ENCODE measurements at places on chromosomes 7 and 10.
A peak's percentile ranks its signal among the peaks of the same experiment; 100 is the strongest.

GRCh38 chr10:124252097-124252715 is 158.8 kb upstream of the CHST15 start:
- no peak overlapping the region for H3K4me3 ChIP-seq
- no peaks in the 10 kb centered on the region for H3K27me3 ChIP-seq
- no peak for DNase-seq
- no peaks in the 10 kb centered on the region for H3K36me3 ChIP-seq

DNA sequence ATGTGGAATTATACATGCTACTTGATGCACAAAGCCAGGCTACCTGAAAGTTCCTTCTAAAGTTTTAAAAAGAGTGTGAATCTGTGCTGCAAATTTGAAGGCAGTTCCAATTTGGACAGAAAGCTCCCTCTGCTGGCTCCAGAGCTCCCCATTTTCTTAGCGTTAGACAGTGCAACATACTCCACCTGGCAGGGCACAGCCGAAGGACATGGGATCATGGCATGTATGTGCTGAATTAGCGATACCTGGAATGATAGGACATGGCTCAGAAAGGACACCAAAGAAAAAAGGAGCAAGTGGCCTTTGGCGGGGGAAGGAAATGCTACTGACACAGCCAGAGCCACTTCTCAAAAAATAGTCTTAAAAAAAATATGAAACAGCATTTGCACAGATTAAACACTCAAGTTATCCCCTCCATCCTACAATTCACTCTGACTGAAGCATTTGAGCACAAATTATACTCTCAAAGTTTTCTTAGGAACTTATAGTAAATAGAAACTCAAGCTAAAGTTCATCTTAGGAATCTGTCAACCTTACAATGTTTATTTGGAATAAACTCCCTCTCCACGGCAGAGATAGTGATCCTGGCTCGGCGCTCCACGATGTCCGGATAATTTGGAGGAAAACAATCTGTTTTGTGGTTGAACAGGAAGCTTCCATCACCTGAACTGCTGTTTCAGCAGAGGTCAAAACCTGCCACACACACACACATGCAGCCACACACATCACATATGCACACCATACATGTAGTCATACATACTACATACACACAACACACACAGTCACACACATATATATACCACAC is 80.0 kb downstream of the C7orf25 start:
- peak; percentile 37 for DNase-seq
- H3K4me3 ChIP-seq, result no peak overlapping the region
- no peaks in the 10 kb centered on the region for H3K27me3 ChIP-seq
- H3K4me1 ChIP-seq, result peaks cover 10% of the 10 kb centered on the region
- H3K27ac ChIP-seq, result peak overlapping the region; percentile 6

GRCh38 chr10:71598621-71599055 is 120.9 kb downstream of the C10orf105 start:
- peak overlapping the region; percentile 39 for H3K4me3 ChIP-seq
- peak overlapping the region; percentile 91 for H3K27ac ChIP-seq
- DNase-seq, result no peak
- peaks cover 11% of the 10 kb centered on the region for H3K4me1 ChIP-seq

- H3K4me1 ChIP-seq, result no peaks in the 10 kb centered on the region
- no peak overlapping the region for H3K4me3 ChIP-seq
Observed at GRCh38 chr10:127614484-127615017, 65.4 kb downstream of the NPS start.

GRCh38 chr7:112596981-112597380 is 116.2 kb downstream of the LSMEM1 start:
- H3K4me3 ChIP-seq, result no peak overlapping the region
- no peaks in the 10 kb centered on the region for H3K36me3 ChIP-seq
- H3K27me3 ChIP-seq, result no peaks in the 10 kb centered on the region
- no peak overlapping the region for H3K27ac ChIP-seq
- no peaks in the 10 kb centered on the region for H3K4me1 ChIP-seq

GRCh38 chr7:44720301-44720700 is 28.3 kb upstream of the ZMIZ2 start:
- H3K4me1 ChIP-seq, result no peaks in the 10 kb centered on the region
- no peaks in the 10 kb centered on the region for H3K36me3 ChIP-seq
- H3K27ac ChIP-seq, result no peak overlapping the region
- no peaks in the 10 kb centered on the region for H3K27me3 ChIP-seq
- no peak overlapping the region for H3K4me3 ChIP-seq

DNA sequence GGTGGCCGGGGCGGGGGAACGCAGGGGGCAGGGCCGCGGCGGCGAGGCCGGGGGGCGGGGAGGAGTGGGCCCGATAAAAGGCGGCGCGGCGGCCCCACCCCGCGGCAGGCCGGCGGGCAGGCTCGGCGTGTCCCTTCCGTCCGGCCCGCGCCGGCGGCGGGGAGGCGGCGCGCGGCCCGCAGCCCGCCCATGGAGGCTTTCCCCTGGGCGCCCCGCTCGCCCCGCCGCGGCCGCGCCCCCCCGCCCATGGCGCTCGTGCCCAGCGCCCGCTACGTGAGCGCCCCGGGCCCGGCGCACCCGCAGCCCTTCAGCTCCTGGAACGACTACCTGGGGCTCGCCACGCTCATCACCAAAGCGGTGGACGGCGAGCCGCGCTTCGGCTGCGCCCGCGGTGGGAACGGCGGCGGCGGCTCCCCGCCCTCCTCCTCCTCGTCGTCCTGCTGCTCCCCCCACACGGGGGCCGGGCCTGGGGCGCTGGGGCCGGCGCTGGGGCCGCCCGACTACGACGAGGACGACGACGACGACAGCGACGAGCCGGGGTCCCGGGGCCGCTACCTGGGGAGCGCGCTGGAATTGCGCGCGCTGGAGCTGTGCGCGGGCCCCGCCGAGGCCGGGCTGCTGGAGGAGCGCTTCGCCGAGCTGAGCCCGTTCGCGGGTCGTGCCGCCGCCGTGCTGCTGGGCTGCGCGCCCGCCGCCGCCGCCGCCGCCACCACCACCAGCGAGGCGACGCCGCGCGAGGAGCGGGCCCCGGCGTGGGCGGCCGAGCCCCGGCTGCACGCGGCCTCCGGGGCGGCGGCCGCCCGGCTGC is at the start of gene NANOS1:
TSS of gene NANOS1 (plus strand) at position 102 of the 808 bp plus-strand sequence. CDS start at position 190, 88 bp downstream.
- peaks cover 9% of the 10 kb centered on the region for H3K4me1 ChIP-seq
- H3K36me3 ChIP-seq, result no peaks in the 10 kb centered on the region
- peak within 1 kb of the TSS; percentile 67 for H3K4me3 ChIP-seq
- no peaks in the 10 kb centered on the region for H3K27me3 ChIP-seq
- DNase-seq, result no peak
- peak within 1 kb of the TSS; percentile 74 for H3K27ac ChIP-seq

DNA sequence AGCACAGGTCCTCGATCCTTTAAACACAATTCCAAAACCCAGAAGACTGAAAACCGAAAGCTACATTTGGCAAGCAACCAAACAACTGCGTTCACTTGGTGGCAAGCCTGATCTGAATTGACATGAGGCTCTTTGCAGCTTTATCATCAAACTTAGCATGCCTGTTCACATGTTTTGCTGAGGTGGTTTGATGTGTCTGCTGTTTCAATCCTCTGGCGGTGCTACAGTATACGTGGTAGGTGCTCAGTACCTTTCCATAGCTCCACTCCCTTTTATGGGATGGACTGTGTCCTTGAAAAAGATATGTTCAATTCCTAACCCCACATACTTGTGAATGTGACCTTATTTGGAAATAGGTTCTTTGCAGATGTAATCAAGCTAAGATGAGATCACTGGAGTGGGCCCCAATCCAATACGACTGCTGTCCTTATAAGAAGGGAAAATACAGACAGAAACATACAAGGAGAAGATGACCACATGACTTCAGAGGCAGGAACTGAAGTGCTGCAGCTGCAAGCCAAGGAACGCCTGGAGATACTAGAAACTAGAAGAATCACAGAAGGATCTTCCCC is 33.4 kb downstream of the CCDC6 start:
- peak overlapping the region; percentile 9 for H3K4me3 ChIP-seq
- H3K36me3 ChIP-seq, result no peaks in the 10 kb centered on the region
- DNase-seq, result peak; percentile 57
- no peaks in the 10 kb centered on the region for H3K27me3 ChIP-seq

DNA sequence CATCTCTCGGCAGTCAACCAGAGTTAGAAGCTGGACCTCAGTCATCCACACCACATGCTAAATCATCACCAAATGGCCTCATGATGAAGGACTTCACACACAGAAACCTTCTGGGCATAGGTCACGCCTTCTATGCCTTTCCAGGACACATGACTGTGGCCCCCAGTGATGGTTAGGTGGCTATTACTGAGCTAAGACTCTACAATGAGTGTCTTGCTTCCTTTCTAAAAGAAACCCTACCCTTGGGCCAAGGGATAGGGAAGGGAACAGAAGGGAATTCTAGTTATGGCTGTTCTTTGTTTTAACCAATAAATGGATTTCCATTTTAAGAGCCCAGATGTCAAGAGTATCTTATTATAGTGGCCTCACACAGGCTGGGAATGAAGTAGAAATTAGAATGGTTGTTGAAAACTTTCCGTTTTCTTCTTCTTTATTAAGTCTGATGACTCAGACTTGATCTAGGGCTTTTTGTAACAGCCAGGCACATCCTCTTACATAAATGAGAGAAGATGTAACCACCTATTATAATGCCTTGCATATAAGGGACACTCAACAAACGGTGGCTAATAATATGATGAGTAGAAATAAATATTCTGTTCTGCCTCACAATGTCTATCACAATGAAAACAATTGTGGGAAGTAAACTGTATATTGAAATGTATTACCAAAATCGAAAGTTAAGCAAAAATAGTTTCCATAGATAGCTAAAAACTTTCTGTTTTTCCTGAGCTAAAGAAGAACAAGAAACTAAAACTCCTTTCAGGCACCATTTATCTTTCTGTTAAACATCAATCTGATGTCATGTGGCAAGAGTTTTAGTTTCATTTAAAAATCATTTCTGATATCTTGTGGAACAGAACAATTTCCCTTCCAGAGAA is 62.5 kb upstream of the TOMM7 start:
- H3K4me1 ChIP-seq, result no peaks in the 10 kb centered on the region
- DNase-seq, result no peak
- H3K27me3 ChIP-seq, result no peaks in the 10 kb centered on the region
- H3K27ac ChIP-seq, result no peak overlapping the region
- no peak overlapping the region for H3K4me3 ChIP-seq
- no peaks in the 10 kb centered on the region for H3K36me3 ChIP-seq

DNA sequence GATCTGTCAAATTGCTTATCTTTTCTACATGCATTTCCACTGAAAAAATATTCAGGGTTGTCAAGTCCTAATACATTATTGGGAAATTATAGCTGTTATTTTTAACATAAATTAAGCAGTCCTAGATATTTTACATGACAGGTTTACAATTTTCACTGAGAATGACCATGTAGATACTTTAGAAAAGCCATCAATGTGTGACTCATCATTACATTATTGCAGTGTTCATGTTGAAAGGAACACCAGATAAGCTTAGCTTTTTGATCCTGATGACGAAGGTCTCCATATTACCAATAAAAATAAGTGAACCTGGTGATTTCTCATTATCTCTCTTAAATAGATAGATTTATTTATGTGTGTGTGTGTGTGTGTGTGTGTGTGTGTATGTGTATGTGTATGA is 529.5 kb upstream of the PCDH15 start:
- H3K27me3 ChIP-seq, result no peaks in the 10 kb centered on the region
- no peak for DNase-seq
- H3K4me3 ChIP-seq, result no peak overlapping the region
- no peaks in the 10 kb centered on the region for H3K36me3 ChIP-seq
- H3K4me1 ChIP-seq, result no peaks in the 10 kb centered on the region

DNA sequence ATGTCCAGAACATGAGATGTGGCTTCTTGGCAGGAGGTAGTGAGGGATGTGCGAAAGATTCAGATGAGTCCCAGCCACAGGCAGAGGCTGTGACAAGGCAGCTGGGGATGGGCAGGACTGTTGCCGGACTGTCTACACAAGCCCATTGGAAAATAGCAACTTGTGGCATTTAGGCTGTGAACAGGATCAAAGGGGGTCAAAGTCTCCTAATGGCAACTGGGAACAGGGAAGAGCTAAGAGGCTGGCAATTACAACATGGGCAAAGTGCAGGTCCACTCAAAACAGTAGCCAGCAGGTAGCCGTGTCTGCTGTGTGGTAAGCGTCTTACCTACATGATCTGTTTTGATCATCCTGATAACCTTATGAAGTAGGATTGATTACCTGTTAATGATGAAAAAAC is 254.2 kb upstream of the ZNF32 start:
- H3K27ac ChIP-seq, result no peak overlapping the region
- H3K36me3 ChIP-seq, result no peaks in the 10 kb centered on the region
- no peaks in the 10 kb centered on the region for H3K4me1 ChIP-seq
- H3K27me3 ChIP-seq, result no peaks in the 10 kb centered on the region
- H3K4me3 ChIP-seq, result no peak overlapping the region
- DNase-seq, result no peak

DNA sequence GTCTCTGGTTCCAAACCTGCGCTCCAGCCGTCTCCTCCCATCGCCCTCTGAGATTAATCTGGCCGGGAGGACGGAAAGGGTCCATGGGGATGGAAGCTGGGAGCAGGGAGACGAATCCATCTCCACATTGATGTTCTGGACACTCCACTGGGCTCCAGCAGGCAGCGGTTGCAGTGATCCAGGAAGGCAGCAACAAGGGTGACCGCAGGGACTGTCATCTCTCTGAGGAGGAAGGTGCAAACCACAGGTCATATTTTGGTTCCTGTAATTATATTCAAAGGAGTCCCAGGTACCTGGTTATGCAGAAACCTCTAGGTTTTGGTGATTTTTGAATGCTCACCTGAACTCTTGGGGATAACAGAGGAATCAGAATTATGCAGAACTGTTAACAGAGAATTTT is 54.8 kb downstream of the EVX1 start:
- H3K4me1 ChIP-seq, result no peaks in the 10 kb centered on the region
- no peaks in the 10 kb centered on the region for H3K36me3 ChIP-seq
- H3K27ac ChIP-seq, result no peak overlapping the region
- H3K27me3 ChIP-seq, result no peaks in the 10 kb centered on the region

DNA sequence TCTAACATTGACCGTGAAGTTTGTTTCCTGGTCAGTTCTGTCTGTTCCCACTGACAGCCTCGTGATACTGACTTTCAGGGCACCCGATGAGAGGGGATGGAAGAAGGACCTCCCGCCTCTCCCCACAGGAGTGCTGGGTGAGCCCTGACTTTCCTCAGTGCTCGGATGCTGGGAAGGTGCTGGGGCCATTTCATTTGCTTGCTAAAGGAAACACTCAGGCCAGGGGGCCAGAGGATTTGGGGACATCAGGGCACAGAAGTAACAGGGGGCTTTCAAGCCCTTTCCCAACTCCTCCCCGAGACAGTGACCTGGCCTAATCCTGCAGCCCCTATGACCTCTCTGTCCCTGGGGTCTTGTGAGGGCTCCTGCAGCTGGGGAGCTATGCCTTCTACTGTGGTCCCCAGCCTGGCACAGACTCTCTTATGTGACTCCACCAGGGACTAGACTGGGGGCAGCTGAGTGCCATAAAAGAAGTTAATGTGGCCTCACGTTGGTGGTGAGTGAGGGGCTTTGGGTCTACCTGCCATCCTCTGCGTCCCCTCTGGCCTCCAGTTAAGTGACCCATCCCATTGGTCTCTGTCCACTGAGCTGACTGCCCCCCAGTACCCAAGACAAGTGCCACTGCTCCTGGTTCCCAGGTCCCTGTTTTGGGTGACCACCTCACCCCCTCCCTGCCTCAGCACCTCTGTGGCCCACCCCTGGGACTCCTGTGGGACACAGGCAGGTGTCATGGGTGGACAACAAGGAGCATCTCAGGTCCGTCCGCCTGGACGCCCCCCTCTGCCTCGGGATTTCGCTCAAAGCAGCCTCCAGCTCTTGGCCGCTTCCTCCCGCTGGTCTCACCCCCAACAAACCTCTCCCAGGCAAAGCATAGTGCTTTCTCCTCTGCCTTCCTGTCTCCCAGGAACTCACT is 33.4 kb upstream of the HSPA12A start:
- no peaks in the 10 kb centered on the region for H3K36me3 ChIP-seq
- H3K4me3 ChIP-seq, result no peak overlapping the region
- no peaks in the 10 kb centered on the region for H3K27me3 ChIP-seq
- no peak for DNase-seq

- DNase-seq, result peak; percentile 6
- H3K36me3 ChIP-seq, result no peaks in the 10 kb centered on the region
- no peak overlapping the region for H3K27ac ChIP-seq
- H3K4me1 ChIP-seq, result no peaks in the 10 kb centered on the region
Observed at GRCh38 chr10:42959833-42960232, 117.0 kb upstream of the RET start.
